ENCODE measurements at places on chromosomes 7 and 10.

DNA sequence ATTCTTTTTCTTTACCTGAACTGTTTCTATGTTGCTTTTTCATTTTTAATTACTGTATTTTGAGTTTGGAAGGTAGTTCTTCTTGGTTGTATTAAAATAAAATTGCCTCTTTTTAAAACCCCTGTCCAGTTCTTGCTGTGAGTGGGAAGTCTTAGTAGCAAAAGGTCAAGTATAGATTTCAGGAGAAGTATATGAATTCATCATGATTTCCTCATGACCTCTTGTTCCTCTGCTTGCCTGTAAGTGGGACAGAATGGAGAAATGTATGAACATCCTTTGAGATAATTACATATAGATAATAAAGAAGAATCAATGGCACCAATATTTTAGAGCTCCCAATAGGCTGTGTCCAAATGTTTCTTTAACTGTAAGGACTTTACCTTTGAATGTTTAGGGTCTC is 126.2 kb downstream of the LRRC4 start:
- no peak for DNase-seq

DNA sequence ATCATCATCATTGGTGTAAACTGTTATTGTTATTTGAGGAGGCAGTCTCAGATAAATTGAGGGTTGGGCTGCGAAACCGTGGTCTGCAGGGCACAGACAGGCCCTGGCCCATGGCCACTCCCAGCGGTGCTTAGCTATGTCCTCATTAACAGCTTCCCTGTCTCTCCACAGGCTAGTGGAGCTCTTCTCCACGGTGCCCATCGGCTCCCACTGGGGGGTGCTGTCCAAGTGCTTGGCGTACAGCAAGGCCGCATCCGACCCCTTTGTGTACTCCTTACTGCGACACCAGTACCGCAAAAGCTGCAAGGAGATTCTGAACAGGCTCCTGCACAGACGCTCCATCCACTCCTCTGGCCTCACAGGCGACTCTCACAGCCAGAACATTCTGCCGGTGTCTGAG is 21.6 kb downstream of the GPR26 start:
- DNase-seq: no peak

DNA sequence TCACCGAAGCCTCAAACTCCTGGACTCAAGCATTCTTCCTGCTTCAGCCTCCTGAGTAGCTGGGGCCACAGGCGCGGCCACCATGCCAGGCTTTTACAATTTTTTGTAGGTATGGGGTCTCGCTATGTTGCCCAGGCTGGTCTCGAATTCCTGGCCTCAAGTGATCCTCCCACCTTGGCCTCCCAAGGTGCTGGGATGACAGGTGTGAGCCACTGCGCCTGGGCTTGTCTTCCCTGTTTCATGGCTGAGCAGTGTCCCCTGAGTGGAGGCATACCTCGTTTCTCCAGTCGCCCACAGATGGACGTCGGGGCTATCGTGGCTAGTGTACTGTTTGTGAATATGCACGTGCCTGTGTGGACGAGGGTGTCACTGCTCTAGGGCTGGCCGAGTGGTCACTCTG is 11.3 kb downstream of the INPP5A start:
- DNase-seq: no peak

DNA sequence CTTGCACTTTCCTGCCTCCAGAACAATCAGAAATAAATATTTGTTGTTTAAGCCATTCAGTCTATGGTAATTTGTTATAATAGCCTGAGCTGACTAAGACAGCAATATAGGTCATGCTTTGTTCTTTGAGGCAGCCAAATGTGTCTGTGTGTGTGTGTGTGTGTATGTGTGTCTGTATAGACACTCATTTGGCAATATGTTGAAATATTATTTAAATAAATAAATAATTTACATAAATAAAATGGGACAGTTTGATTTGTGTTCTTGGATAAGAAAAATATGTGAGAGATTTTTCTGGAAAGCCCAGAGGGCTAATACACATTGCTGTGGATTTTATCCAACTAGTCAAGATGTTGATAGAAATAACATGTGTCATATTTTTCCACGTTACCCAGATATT is 140.2 kb downstream of the PTN start:
- no peak for DNase-seq

- DNase-seq: no peak
These were observed 1.4 kb upstream of the VSTM4 start for GRCh38 chr10:49116509-49117375.

GRCh38 chr7:39733881-39734632 is 110.7 kb downstream of the RALA start:
- no peak for DNase-seq

DNA sequence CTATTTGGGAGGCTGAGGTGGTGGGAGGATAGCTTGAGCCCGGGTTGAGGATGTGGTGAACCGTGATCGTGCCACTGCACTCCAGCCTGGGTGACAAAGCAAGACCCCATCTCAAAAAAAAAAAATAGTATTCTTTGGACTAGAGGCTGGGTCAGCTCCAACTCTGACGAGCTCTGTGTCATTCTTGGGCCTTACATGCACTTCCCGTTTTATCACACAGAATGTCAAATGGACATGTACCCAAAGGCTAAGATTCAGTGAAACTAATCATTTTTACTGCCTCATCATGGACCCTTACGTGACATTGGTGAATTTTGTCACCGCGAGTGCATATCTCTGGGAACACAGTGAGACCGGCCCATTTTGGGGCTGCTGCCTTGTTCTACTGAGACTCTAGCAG is 27.3 kb downstream of the PALD1 start:
- DNase-seq: no peak

- peak; percentile 67 for DNase-seq
These were observed 34.5 kb upstream of the EBLN1 start for GRCh38 chr10:22252224-22252800.

DNA sequence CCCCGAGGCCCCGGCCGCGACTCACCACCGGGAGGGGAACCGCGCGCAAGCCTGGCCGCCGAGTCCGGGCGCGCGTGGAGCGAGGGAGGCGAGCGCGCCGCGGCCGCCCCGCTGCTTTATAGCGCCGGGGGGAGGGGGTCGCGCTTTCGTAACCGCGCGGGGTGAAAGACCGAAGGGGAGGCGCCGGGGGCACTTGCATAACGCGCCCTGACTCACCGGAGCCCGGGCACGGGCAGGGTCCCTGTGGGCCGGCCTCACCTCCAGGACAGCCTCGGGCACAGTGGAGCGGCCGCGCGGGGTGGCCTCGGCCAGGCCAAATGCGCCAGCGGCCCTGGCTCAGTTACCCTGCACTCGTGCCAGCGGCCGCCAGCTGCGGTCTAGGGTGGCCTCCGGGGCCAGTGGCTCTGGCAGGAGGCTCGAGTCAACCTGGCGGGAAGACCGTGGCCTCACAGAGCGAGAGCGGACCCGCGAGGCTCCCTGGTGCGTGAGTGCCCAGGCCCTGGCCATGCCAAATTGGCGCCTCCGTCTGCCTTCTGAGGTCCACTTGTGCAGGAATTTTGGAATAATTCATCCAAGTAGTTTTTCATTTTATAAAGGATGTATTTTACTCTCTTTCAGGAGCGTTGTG is at the start of gene RBP4:
TSS of gene RBP4 (minus strand) at position 90 of the 628 bp plus-strand sequence. CDS start 207 bp downstream, outside the sequence.
- no peak for DNase-seq

DNA sequence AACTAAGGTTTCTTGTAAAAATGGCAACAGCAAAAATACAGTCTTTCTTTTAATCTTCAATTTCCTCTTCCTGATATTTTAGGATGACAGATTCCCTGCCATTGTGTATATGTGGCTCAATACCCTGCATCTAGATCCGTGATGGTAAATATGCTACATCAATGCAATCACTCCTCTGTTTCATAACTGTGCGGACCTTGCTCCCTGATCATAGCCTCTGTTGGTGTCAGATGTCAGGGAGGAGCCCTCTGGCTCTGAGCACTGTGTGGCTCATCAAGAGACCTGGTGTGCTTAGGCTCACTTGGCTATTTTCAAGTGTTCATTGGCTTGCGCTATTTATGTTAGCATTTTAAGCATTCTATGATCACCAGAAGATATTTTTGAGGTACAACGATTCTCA is 33.0 kb upstream of the AGR3 start:
- no peak for DNase-seq

GRCh38 chr10:58662314-58662713 is 149.6 kb downstream of the BICC1 start:
- DNase-seq: no peak

DNA sequence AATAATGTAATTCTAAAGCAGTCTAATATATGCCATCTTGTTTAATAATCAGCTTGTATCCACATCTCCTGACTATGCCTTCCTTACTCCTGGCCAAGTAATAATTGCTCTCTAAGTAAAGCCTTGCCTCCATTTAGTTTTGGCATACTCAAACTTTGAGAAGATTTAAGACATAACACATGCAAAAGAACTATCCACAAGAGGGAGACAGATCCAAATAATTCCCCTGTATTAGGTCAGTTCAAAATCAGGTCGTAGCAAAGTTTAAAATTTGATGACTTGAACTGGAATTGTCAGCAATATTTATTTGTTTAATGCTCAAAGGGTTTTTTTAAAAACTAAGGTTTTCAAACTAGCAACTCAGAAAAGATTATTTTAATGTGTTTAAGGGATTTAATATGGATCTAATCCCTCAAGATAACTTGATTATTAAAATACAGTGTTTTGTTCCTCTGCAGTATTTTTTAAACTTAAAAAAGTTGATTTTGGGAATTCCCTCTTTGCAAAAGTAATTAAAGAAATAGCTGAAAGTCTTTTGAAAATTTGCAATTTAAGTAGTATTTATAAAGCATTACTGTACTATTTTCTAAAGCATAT is 95.3 kb downstream of the HDAC9 start:
- DNase-seq: no peak

DNA sequence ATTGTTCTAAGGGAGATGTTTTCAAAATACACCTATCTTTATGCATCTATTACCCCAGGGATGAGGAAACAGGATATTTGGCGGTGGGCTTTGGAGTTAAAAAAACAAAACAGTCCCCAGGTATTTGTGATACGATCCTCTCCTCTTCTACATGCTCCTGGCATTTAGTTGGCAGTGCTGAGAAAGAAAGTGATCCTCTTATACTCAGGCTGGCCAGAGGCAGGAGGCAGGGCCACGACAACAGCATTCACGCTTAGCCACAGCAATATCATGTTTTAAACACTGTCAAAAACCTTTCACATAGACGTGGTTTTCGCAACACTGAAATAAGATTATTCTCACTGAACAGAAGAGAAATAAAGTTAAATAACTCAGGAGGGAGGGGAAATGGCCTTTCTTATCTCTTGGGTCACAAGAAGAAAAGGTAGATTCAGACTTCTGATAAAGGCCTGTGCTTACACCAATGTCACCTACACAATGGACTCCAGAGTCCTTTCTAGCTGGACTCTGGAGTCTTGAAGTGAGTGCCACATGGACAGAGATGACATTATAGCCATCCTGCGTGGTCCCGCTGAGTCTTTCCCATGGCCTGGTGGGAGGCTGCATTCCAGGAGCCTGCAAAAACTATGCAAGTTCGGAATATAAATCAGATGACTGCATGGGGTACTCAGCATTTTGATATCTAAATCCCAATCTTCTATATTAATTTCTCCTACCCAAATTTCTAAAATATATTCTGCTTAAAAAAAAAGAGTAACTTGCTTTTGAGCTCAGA is 88.7 kb downstream of the PIP4K2A start:
- no peak for DNase-seq

DNA sequence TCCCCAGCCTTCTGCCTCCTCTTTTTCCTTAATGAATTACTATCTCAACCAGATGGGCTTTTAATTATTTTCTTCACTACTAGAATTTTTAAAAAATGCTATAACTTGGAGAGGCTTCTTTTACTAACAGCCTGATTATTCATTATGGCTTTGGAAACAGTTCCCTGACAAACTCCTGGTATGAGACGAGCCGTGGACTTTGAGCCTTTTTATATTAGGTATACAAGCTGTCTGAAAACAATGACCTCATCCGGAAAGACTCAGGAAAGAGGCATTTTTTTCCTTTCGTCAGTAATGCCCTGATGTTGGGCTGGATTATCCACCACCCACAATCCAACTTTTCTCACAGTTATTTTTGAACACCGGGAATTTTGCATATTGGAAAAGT is 26.7 kb upstream of the ABLIM1 start:
- DNase-seq: no peak

DNA sequence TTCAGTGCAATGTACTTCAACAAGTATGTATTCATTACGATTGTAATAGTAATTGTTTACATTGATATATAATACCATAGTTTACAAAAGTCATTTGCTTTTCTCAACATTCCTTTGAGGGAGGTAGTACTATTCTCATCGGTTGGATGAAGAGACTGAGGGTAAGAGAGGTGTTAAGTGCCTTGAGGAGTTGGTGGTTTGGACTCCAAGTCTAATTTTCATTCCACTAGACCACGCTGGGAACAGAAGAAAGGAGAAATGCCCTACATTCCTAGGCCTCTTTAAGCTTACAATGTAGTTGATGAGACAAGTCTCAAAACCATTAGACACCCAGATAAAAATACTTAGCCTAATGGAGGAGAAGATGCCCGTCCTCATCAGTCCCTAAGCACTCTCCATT is 28.6 kb downstream of the CDK1 start:
- no peak for DNase-seq

- DNase-seq: no peak
These were observed 110.8 kb upstream of the GALNT17 start for GRCh38 chr7:71021131-71021530.

GRCh38 chr7:26891400-26892350 is 27.3 kb upstream of the SKAP2 start:
- DNase-seq: no peak

DNA sequence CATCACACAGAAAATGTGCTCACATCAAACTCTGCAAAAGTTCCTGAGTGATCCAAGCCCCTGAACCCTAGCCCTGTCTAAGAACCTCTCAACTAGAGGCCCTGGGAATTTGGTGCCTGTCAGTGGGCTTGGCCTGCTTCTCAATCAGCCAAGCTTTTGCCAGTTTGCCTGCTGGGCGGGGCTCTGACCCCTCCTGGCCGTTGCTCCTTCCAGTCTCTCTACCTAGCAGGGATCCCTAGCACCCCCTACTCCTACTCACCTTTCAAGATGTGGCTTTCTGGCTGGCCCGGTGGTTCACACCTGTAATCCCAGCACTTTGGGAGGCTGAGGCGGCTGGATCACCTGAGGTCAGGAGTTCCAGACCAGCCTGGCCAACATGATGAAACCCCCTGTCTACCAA is 2.1 kb downstream of the KLRG2 start:
- DNase-seq: no peak

GRCh38 chr10:131644289-131644688 is 256.5 kb upstream of the PPP2R2D start:
- DNase-seq: no peak

GRCh38 chr10:14554491-14555205 is 220.0 kb downstream of the FAM107B start:
- no peak for DNase-seq

- DNase-seq: no peak
These were observed 24.4 kb upstream of the C10orf53 start for GRCh38 chr10:49655099-49655498.

DNA sequence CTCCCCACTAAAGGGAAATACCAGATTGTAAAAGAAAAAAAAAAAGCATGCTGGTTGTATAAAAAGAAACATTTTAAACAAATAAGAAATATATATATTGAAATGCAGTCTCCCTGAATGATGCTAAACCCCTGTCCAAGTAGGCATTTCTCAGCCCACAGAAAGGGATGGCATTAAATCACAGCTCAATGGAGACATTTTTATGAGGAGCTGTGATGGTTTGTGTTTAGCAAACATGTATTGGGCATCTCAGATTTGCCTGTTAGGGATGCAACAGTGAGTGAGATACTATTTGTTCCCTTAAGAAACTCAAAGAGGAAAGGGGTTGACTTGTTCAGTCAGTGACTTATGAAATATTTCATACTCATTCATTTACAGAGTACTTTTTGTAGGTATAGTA is 51.5 kb downstream of the KAT6B start:
- DNase-seq: no peak
